Progenitor cell of endocrine pancreas (in vitro differentiated cells): ENCODE measurements at places on chromosomes 5 and 9.

DNA sequence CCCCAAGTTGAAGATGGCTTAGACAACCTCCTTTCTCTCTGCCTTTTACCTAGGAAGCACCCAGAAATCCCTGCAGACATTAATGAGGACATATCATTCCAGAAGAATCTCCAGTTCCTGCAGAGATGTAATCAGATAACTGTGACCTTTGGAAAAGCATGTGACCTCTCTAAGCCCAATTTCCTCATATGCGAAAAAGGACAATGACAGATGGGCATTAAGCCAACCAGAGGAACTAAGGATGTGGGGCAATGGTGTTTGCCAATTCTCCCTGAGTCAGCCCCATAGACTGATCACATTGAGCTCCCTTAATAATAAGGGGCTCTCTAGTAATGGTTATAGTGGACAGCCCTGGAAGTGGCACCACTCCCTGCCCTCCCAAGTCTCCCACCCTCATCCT, 10.1 kb upstream of the FOXI1 start:
- H3K27ac ChIP-seq, result no peak overlapping the region
- DNase-seq, result no peak
- no peak overlapping the region for H3K4me3 ChIP-seq
- H3K27me3 ChIP-seq, result peaks cover 27% of the 10 kb centered on the region
- H3K36me3 ChIP-seq, result no peaks in the 10 kb centered on the region
- H3K4me1 ChIP-seq, result no peaks in the 10 kb centered on the region

DNA sequence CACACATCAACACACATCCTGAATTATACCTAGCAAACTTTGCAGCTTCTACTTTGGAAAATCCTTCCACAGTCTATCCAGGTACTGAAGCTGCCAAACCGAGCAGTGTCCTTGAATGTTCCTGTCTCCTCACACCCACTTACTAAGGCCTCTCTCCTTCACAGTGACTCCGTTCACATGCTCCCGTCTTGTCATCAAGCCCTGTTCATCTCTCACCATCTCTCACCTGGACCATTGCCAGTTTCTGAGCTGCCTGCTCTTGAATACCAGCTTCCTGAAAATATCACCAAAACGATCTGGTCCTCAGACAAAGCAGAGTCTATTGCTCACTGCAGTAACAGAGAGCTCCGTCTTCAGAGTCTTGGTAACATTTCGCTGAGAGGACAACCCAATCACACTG, 57.4 kb downstream of the GCNT1 start:
- peaks cover 11% of the 10 kb centered on the region for H3K4me1 ChIP-seq
- no peak overlapping the region for H3K4me3 ChIP-seq
- no peak overlapping the region for H3K27ac ChIP-seq
- DNase-seq, result no peak
- peaks cover 6% of the 10 kb centered on the region for H3K36me3 ChIP-seq

- H3K36me3 ChIP-seq, result peaks cover 27% of the 10 kb centered on the region
- H3K4me3 ChIP-seq, result no peak overlapping the region
- DNase-seq, result no peak
- no peak overlapping the region for H3K27ac ChIP-seq
- H3K4me1 ChIP-seq, result peaks cover 15% of the 10 kb centered on the region
Observed at GRCh38 chr9:82996941-82997340, 66.0 kb downstream of the RASEF start.

DNA sequence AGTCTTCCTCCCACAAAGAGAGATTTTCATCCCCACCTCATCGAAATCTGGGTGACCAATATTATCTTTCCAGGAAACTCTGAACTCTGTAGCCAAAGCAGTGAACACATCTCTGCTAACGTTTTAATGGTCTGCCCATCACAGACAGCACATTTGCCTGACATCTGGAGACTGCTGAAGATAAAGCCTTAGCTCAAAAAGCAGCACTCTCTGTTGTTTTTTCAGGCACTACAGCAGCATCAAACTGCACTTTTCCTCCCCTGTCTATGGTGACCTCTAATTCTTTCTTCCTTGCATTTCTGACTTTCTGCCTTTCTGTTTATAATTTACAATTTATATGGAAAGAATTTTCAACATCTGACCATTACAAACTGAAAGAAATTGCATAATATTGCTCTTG, 66.8 kb downstream of the RAB3C start:
- H3K4me3 ChIP-seq, result no peak overlapping the region
- DNase-seq, result no peak
- H3K36me3 ChIP-seq, result no peaks in the 10 kb centered on the region
- H3K27me3 ChIP-seq, result no peaks in the 10 kb centered on the region
- no peak overlapping the region for H3K27ac ChIP-seq
